ENCODE measurements at places on chromosomes 3 and 15.

DNA sequence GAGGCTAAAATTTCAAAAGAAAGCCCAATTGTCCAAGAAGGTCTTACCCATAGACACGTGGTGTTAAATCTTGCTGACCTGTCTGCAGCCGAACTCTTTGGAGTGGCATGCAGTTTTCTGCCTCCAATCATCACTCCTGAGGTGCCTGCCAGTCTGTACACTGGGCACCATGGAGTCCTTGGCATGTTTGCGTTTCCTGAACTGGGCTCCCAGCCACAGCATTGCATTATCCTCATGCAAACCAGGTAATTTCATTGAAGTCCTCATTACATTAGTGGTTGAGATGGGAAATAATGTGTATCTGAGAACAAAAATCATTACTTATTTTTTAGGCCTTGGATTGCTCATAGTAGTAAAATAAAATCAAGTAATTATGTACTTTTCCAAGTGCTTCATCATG is 152.3 kb downstream of the AKAP13 start:
- no peak for DNase-seq

- no peak for DNase-seq
Measured at GRCh38 chr15:36090286-36090946, 489.0 kb upstream of the CDIN1 start.

- no peak for DNase-seq
Measured at GRCh38 chr15:65102912-65103311, 12.1 kb downstream of the UBAP1L start.

DNA sequence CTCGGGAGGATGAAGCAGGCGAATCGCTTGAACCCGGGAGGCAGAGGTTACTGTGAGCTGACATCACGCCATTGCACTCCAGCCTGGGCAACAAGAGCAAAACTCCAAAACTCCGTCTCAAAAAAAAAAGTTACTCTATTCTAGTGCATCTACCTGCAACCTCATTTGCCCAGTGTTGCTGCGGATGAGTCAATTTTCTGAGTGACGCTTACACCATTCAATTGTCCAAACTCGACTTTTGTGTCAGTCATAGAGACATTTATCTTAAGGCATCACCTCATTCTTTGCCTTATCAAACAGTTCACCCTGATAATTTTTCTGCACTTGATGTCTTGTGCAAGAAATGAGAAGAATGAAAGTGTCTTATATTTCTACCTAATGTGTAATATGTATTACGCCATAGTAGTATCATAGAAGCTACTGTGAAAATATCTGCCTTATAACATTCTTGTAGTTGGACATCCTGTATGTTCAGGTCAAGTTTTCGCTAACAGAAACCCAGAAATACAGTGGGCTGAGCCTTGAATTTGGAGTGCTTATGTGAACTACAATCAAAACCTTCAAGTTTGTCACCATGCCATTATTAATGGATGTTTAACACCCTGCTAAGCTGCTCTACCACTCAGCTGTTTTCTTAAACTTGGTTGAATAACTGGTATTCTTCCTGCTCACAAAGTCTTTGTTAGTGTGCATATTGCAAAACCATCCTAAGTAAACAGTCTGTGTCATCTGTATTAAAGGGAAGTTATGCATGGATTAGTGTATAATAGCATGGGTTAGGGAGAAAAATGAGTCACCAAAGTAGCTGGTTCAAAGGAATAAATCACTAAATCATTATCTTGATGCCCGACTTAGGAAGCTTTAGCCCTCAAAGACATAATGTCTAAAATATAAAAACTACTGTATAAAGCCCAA is 531.0 kb upstream of the NR2F2 start:
- DNase-seq = no peak

GRCh38 chr3:58022490-58022889 is 14.3 kb downstream of the FLNB start:
- DNase-seq = no peak

GRCh38 chr3:125098611-125099291 is 43.0 kb upstream of the HEG1 start:
- DNase-seq = no peak

DNA sequence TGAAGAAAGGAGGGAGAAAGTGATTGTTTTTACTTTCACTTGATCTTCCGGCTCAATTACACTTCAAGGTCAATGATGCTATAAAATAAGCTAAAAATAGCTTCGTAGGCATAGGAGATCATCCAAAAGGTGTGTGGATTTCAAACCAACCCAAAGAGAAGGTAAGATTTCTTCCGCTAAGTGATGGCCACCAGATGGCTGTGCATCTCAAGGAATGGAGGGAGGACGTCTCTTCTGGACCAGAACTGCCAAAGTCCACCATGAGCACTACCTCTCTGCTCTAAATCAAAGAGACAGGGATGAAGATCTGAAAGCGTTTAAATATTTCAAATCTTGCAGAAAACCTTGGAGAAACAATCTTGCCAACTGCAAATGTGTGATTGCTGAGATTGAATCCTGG is 199.1 kb upstream of the ZPLD1 start:
- peak; percentile 38 for DNase-seq

- DNase-seq = no peak
Measured at GRCh38 chr3:38725726-38726419, 76.4 kb upstream of the SCN5A start.

GRCh38 chr3:190491533-190492054 is 22.3 kb upstream of the IL1RAP start:
- no peak for DNase-seq

DNA sequence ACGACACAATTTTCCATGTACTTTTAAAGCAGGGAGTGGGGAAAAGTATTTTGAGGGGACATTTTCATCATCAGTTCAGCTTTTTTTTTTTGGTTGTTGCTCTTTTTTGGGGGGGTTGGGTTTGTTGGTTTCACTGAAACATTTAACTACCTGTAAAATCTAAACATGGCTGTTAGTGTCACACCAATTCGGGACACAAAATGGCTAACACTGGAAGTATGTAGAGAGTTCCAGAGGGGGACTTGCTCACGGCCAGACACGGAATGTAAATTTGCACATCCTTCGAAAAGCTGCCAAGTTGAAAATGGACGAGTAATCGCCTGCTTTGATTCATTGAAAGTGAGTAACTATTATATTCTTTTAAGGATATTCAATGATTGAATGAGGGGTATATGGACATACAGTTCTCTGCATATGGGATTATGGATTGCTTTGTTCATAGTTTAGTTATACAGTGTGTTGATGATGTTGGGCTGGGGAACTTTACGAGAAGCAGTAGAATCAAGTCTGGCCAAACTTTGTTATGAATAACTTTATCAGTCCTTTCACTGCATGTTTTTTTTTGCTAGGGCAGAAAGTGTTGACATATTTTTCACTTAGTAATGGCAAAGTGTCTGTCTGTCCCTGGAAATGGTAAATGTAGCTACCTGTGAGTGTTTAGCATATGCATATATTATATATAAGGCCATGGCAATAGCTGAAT is 31.5 kb downstream of the MBNL1 start:
- DNase-seq = no peak

GRCh38 chr15:68990231-68990991 is 24.1 kb upstream of the NOX5 start:
- DNase-seq = no peak

GRCh38 chr3:49465270-49466034 is 4.6 kb upstream of the DAG1 start:
- DNase-seq = no peak

GRCh38 chr3:112362221-112362620 is 29.3 kb downstream of the CD200 start:
- no peak for DNase-seq

GRCh38 chr15:36903922-36904556 is 196.3 kb downstream of the MEIS2 start:
- no peak for DNase-seq

DNA sequence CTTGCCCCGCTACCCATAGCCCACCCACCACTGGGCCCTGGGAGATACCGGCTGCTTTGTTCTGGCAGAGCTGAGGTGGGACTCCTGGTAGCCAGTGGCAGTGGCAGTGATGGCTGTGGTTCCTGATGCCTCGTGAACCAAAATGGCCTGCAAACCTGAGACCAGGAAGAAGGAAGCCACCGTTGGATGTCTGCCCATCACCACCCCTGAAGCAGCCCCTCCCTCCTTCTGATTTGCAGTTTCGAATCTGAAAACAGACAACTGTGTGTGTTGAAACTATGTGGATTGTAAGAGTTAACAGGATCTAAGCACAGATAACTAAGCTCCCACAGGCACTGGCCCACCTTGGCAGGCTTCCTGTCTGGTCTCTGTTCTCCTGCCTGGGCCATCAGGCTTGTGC is 66.6 kb downstream of the NUP210 start:
- no peak for DNase-seq

- no peak for DNase-seq
Measured at GRCh38 chr3:171427771-171428320, 32.4 kb downstream of the TNIK start.

DNA sequence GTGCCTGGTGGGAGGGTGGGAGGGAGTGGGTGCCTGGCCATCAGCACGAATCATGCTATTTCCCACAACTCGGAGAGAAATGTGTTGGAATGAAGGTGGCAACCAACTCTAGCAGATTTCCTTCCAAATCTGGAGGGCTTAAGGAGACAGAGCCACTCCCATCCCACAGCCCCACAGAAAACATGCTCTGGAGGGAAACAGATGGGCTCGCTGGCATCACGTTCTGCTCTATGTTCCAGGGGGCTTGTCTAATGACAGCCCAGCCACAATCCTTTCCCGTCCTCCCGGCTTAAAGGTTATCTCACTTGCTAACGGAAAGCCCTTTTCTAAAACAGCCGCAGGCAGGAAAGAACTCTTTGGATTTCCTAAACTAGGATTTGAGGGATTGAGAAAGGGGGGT is 65.3 kb downstream of the ADAMTS17 start:
- DNase-seq = no peak

- no peak for DNase-seq
Measured at GRCh38 chr3:179806177-179806576, 153.3 kb downstream of the USP13 start.

- DNase-seq = no peak
Measured at GRCh38 chr3:128070898-128071591, 18.8 kb downstream of the SEC61A1 start.

DNA sequence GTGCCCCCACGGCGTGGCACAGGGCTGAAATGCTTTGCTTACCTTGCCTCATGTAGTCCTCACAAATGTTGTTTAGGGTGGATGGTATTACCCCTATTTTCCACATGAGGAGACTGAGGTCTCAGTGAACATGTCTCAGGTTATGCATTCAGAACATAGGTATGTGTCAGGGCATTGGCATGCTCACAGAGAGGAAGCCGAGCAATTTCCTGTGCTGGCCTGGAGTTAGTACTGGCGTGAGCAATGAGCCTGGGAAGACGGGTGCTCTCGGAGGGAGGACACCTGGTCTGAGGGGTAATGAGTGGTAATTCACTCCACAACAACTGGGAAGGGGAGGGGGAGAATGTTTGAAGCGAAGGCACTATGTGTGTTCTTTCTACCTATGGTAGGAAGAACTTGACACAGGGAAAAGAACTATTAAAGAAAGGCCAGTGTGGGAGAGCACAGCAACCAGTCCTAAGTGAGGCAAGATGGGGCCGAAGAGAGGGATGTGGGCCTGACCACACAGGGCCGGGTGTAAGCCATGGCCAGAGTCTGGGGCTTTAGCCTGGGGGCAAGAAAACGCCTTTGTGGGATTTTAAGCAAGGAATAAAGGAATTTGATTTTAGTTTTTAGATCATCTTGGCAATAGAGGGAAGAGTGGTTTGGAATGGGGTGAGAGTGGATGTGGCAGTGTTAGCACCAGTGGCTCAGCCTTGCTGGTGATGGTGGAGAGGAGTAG is 4.9 kb upstream of the FAM131A start:
- DNase-seq = no peak

DNA sequence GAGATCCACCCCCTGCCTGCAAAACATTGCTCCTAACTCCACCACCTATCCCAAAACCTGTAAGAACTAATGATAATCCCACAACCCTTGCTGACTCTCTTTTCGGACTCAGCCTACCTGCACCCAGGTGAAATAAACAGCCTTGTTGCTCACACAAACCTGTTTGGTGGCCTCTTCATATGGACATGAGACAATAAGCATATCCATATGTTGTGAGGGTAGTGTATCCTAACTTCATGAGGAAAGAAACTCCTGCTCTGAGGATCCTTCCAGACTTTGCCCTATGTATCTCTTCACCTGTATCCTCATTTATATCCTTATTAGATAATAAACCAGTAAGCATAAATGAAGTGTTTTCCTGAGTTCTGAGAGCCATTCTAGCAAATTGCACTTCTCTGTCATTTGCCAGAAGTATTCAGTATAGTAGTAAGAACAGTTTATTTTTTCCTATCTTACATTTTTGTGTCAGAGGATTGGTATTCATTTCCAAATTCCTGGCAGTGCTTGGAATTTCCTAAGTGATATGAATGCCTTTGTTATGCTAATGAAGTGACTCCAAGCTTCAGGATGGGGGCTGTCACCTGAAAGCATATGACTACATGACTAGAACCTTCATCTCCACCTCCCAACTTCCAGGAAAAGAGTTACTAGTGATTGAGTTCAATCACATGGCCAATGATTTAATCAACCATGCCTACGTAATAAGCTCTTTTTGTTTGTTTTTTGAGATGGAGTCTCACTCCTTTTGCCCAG is 30.2 kb downstream of the TTBK2 start:
- DNase-seq = no peak

GRCh38 chr3:168322941-168323340 is 227.2 kb upstream of the GOLIM4 start:
- no peak for DNase-seq

DNA sequence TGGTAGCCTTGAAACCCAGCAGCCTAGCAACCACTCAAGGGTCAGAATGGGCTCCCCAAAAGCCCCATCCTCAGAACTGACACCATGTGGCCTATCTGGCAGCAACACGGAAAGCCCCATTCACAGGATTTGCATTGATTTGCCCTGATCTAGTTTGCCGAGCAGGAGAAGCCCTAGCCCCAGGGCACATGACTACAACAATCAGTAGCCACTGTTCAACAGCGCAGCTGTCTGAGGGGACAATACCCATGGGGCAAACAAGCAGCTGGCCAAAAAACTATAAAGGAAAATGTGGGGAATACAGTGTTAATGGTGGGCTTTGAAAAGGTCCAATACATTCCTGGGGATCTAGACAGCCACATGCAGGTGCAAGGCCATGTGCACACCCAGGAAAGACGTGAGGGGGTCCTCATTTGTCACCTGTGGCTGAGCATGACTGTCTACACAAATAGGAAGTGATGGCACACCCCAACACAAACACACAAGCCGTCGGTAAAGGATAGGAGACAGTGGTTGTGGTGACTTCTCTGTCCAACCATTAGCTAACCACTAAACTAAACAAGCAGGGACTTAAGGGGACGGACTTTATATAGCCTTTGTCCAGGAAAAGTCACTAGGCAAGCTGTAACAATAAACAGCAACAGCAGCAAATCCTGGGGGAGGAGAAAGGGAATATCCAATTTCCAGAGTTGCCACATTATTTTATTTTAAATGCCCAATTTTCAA is 113.7 kb downstream of the LRIG1 start:
- DNase-seq = no peak

- DNase-seq = no peak
Measured at GRCh38 chr3:94359996-94360395, 297.1 kb downstream of the NSUN3 start.

- no peak for DNase-seq
Measured at GRCh38 chr3:116337229-116337628, 108.1 kb downstream of the LSAMP start.

GRCh38 chr15:71683411-71684274 is 126.7 kb upstream of the NR2E3 start:
- no peak for DNase-seq

- no peak for DNase-seq
Measured at GRCh38 chr15:68234060-68234459, 4.5 kb upstream of the CLN6 start.
